Muscle of leg (tissue), 16 donors: ENCODE measurements at places on chromosomes 16 and 17. TPM values are rescaled to one million over a fixed set of nuclear protein-coding genes. Genes with fewer than 3 reads are reported as not detected.

DNA sequence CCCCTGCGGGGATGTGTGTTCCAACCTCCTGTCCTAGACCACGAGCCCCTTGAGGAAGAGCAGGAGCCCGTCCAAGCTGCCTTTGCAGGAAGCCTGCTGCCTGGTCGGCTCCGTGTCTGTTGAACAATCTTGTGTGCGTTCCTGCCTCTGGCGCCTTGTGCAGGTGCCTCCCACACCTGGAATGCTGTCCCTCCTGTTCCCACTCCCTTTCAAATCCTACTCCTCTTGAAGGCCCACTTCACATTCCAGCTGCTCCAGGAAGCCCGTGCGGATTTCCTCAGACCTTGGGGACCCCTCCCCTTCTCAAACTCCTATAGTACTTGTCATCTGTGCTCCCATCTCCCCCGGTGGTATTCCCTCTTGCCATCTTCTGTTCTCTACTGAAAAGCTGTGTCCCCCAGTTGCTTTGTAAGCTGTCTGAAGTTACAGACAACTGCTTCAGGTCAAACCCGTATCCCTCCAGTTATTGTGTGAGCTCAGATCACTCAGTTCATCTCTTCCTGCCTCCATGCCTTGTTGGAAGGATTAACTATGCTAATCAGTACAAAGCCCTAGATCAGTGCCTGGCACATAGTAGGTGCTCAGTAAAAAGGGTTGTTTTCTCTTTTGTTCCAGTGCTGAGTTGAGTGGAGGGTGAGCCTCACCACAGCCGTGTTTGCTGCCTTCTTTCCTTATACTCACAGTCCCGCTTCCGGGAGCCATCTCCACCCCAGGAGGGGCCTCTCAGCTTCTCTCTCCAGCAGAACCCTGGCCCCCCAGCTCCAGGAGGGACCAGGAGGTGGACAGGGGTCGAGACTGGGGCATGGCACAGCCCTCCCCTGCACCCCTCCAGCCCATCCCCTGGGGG, 241.8 kb upstream of the CIBAR2 start:
- peaks cover 63% of the 10 kb centered on the region for H3K4me1 ChIP-seq
- H3K4me3 ChIP-seq: no peak overlapping the region
- peaks cover 17% of the 10 kb centered on the region for H3K36me3 ChIP-seq
- no peak for DNase-seq
- H3K27ac ChIP-seq: no peak overlapping the region

DNA sequence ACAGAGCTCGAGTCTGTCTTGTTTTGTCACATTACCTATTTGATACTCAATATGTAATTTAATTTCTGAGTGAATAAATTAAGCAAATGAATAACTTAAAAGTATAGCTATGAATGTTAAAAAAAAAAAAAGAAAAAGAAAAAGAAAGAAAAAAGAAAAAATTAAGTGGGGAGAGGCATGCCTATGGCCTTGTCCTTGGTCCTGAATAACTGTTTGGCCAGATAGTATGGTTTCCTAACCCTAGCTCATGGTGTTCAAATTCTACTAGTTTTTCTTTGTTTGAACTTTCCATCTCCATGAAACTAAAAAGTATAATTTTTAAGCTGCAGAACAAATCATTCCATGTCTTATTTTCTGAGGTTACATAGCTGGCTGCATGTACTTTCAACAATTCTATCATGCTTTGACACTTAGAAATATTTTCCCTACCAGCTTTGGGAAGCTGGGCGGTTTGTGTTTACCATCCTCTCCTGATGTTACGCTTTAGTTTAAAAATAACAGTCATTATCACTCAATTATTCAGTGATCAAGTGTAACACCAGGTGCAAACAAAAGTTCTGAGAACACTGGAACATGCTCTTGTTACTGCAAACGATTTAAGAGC, 31.8 kb downstream of the TOX3 start:
- no peak overlapping the region for H3K4me3 ChIP-seq
- H3K27me3 ChIP-seq: no peaks in the 10 kb centered on the region
- no peak overlapping the region for H3K27ac ChIP-seq

DNA sequence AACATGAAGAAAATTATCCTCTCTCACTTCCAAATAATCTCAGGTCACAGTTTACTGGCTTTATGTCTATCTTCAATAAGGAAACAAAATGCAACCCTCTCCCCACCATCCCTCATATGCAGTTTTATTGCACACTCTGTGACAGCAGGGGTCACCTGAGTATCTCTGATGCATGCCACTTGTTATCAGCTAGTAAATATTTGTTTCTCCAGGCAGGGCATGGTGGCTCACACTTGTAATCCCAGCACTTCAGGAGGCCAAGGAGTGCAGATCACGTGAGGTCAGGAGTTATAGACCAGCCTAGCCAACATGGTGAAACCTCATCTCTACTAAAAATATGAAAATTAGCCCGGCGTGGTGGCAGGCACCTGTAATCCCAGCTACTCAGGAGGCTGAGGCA, 61.1 kb downstream of the ADAMTS18 start:
- H3K27ac ChIP-seq: no peak overlapping the region
- no peaks in the 10 kb centered on the region for H3K36me3 ChIP-seq
- no peak for DNase-seq
- no peak overlapping the region for H3K4me3 ChIP-seq
- no peaks in the 10 kb centered on the region for H3K4me1 ChIP-seq
- no peaks in the 10 kb centered on the region for H3K27me3 ChIP-seq

Gene CHTF18
- polyA plus RNA-seq: 17.8 TPM

Gene ZNF830
- polyA plus RNA-seq: 12.8 TPM
